ENCODE measurements at places on chromosomes 13 and 19.

GRCh38 chr13:27023385-27024073, 148.1 kb downstream of the USP12 start:
- DNase-seq, result no peak

GRCh38 chr13:108780706-108781105, 151.3 kb downstream of the MYO16 start:
- no peak for DNase-seq

DNA sequence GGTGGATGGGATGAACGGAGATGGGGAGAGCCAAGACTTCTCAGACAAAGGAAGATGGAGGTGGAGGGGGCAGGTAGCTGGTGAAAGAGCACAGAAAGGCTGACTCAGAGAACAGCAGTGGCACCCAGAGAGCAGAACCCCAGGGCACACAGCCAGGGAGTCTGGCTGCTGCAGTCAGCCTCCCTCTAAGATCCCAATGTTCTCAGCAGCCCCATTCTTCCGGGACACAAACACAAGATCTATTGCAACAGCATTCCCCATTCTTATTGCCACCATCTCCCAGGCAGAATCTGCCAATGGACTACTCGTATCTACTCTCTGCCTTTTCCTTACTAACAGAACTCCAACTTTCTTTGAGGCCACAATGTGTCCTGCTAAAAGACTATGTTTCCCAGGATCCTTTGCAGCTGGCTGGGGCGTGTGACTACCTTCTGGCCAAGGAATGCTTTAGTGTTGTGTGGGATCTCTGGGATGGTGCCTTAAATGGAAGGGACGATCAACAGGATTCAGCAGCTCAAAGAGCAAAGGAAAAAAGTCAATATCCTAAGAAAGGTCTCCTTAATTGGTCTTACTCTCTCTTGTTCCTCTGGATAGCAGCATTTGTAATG, 7.5 kb downstream of the THAP8 start:
- DNase-seq, result no peak

DNA sequence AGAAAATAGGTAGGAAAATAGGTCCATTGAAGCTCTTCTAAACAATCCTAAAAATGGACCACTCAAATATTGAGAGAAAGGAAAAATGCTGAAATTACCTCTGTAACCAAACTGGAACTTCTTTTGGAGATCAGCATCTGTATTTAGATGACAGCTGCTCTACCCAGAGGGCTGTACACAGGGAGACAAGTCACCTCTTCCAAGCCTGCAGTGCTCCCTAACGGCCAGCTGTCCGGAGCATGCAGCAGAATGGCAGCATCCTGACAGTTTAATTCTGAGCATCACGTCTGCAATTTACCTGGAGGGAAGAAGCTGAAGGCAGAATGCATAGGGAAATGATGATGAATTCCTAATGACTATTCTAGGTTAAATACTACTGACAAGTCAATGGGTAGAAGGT, 62.8 kb upstream of the DIAPH3 start:
- no peak for DNase-seq

DNA sequence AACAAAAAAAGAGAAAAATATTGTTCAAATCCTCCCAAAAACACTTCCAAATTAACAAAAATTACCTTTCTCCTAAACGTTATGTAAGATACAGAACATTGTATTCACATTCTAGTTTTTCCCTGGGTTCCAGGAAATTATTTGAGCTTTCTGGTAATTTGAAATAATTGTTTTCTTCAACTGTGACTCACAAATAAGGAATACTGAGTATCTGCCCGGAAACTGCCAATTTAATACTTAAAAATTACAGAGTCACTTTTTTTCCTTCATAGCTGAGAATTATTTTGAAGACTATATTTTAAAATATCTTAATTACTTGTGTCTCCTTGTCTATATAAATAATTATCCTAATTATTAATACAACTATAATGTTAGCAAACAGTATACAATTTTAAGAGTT, 709.0 kb upstream of the ARGLU1 start:
- DNase-seq, result no peak

DNA sequence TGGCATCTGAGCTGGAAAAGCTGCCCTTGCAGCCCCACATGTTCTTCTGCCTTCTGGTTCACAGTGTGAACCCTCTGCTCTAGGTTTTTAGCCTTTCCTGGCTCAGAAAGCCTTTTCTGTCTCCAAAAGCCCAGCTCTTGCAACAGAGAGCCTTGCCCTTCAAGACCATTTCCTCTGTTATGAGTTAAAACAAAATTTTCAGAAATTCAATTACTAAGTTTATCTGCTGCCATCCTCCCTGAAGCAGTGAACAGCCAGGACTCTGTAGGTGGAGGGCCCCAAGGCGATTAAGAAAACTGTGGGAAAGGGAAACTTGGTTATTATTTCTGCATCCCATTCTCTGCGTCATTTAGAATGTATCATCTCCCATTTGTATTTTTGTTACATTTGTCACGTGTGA, 18.8 kb downstream of the FAM124A start:
- no peak for DNase-seq

- no peak for DNase-seq
Observed at GRCh38 chr19:43692385-43692784, 22.4 kb upstream of the PLAUR start.

DNA sequence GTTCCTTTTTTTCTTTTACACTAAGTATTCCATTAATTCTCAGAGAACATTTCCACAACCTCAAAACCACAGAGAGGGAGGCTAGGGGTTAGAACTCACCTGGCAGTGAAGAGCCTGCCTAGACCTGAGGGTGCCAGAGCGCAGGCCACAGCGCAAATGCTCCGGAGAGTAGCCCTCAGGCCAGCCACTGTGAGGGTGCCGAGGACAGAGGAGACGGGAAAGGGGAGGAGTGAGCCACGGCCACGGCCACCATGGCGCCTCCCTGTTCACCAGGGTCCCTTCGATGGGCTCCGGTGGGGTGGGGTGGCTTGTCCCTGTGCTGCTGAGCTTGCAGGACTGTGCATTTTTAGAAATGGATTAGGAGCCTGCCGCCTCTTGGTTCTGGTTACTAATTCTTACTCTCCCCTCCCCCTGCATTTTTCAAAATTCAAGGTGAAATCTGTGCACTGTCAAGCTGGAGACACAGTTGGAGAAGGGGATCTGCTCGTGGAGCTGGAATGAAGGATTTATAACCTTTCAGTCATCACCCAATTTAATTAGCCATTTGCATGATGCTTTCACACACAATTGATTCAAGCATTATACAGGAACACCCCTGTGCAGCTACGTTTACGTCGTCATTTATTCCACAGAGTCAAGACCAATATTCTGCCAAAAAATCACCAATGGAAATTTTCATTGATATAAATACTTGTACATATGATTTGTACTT, 58.8 kb downstream of the GGACT start:
- peak; percentile 59 for DNase-seq

DNA sequence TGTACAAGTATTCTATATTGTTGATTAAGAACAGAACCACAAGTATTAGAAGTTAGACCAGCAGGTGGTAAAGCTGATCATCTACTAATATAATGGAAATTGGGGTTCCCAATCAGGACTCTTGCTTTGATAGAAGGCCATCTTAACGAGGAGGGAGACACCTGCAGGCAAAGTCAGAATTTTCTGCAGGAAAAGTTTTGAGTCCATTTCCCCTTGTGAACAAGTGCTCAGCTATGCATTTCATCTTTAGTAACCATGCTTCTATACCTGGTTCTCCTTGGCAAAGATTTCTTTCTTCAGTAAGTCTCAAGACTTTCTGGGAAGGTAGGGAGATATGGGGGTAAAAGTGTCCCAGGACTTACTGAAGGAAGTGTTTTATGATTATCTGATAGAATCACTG, 36.1 kb upstream of the USPL1 start:
- DNase-seq, result no peak

DNA sequence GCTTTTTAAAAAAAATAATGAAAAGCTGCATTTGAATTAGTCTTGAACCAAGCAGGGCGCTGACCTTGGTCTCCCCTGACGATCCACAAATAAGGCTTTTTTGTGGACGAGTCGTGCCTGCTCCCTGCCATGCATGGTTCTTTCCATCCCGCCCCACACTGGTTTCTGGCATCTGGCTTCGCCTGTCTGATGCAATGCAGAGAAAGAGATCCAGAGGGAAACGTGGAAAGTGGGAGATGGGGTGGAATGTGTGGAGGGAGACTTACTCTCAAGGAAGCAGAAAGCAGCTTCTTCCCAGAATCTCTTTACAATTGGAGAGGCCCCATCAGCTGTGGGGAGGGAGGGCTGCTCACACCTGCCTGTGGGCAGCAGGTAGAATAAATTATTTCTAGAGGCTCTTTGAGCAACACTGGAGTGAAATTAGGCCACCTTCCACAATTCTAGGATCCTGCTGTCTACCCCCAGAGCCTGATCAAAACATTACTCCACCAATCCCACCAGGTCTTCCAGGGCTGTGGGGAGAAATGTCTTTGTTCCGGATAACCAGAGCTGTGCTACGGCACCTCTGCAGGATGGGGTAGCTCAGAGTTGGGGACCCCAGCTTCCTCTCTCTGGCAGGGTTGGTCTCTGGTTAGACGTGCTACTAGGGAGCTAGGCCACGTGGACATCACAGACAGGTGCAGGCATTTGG, 183.5 kb downstream of the UQCRFS1 start:
- no peak for DNase-seq

GRCh38 chr19:50713556-50714236, 5.9 kb downstream of the SHANK1 start:
- no peak for DNase-seq

- DNase-seq, result no peak
Observed at GRCh38 chr19:42412661-42413076, 14.5 kb downstream of the LIPE start.

GRCh38 chr13:23386533-23386932, 47.0 kb downstream of the SACS start:
- DNase-seq, result no peak

GRCh38 chr13:28273919-28274318, 135.6 kb downstream of the PAN3 start:
- DNase-seq, result no peak

DNA sequence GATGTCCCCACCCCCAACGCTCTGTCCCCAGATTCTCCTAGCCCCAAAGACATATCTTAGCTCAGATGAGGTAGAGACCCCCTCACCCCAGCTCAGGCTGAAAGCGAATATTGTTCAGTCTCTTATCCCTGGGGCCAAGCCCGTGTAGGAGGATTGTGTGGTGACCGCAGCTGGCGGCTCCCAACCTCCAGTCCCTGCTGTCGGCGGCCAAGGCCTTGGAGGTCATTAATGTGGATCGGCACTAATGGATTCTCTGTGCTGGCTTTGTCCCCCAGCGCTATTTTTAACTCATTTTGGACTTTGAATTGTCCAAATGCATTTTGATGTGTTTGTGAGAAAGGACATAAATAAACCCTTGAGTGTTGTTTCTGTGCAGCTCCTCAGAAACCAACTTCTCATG, 124.2 kb downstream of the UQCRFS1 start:
- DNase-seq, result no peak

DNA sequence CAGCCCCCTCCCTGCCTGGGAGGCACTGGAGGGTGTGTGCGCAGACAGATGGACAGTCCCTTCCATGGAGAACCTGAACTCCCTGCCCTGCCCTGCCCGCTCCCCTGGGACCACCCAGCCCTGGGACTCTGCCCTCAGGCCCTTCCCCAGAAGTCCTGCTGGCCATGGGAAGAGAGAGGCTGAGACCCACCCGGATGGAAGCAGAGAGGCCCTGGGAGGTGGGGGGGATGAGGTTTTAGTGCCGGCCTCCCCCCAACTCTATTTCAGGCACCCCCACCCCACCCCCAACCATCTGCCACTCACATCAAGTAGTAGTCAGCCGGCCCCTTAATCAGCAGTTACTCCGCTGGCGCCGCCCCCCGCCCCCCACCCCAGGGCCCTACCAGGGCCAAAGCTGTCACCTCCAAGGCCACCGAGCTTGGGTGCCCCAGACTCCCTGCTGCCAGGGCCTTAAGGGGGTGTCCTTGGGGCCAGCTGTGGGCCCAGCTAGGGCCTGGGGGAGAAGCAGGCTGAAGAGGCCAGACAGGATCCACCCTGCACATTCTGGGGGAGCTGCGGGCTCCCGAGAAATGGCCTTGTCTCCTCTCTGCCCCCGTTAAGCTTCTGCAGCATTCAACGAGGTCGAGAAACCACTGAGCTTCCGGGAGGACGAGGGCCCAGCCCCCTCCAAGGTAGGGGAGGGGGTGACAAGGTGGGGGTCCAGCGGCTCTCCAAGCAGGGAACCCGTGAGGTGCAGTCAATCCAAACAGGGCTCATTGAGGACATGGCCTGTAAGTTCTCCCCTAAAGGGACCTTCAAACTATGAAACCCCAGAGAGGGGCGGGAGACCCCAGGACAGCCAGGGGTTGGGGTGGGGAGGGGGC, 17.4 kb downstream of the NMRK2 start:
- no peak for DNase-seq

DNA sequence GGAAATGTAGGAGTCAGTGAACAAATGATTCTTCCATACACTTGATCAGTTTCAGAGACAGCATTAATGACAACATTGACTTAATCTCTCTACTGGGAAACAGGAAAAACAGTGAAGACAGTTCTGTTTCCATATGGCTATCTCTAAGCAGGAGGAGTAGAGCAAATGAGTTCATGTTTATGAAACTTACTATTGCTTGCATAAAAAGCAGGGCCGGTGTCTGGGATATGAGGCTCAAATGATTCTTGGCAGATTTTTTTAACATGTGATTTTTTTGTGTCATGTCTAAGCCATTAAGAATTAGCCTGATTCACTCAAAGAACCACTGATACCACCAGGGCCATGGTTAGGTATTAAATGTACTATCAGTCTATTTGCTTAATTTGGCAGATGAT, 141.9 kb downstream of the SLC7A1 start:
- no peak for DNase-seq

DNA sequence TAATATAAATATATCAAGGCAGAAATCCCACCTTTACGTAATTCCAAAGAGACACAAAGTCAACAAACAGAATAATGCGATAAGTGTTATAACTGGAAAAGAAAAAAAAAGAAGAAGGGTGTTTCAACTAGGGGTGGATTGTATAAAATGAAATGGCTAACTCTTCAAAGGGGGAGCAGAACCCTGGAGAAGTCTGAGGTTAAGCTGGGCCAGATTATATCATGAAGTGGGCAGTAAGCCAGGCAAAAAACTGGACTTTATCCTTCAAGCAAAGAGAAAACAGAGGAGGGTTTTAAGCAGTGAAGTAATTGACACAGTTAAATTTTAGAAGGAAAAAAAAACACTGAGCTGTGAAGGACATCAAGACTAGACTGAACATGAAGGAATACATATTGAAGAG, 41.9 kb downstream of the TBC1D4 start:
- DNase-seq, result no peak

- DNase-seq, result no peak
Observed at GRCh38 chr13:111045170-111045569, 69.9 kb upstream of the ARHGEF7 start.

GRCh38 chr13:51856998-51857397, 4.8 kb upstream of the CCDC70 start:
- no peak for DNase-seq

GRCh38 chr13:30410705-30411125, 11.6 kb upstream of the UBE2L5 start:
- no peak for DNase-seq

DNA sequence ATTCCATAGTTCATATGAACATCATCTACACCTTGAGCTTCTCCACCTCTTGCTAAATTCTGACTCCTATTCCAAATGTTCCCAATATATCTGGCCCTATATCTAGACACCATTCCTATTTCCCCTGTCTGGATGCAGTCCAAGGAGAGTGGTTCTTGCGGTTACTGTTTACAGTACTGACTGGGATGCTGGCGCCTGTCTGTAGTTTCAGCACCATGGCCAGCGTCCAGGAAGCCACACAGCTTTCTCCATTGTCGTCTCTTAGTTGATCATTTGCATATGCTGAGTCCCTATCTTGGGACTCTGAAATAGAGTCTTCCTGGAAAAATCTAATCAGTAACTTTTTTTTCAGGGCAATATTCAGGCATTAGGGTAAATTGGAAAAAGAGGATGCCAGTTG, 14.9 kb downstream of the LAIR2 start:
- no peak for DNase-seq
